ENCODE measurements at places on chromosomes 5 and 9.
A peak's percentile ranks its signal among the peaks of the same experiment; 100 is the strongest.

DNA sequence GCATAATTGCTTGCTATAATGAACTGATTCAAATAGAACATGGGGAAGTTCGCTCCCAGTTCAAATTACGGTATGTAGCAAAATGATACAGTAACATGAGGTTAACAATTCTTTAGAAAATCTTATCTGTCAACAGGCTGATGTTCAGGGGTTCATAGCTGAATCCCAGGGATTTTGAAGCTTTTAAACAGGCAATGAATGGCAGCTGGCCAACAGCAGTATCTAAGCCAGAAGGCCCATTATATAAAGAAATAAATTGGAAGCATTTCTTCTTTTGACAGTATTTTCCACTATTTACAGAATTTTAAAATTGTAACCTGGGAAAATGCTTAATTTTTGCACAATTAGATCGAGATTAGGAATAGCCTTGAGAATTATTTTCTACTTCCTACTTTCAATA, 126.8 kb downstream of the PDE8B start:
- DNase-seq = no peak

DNA sequence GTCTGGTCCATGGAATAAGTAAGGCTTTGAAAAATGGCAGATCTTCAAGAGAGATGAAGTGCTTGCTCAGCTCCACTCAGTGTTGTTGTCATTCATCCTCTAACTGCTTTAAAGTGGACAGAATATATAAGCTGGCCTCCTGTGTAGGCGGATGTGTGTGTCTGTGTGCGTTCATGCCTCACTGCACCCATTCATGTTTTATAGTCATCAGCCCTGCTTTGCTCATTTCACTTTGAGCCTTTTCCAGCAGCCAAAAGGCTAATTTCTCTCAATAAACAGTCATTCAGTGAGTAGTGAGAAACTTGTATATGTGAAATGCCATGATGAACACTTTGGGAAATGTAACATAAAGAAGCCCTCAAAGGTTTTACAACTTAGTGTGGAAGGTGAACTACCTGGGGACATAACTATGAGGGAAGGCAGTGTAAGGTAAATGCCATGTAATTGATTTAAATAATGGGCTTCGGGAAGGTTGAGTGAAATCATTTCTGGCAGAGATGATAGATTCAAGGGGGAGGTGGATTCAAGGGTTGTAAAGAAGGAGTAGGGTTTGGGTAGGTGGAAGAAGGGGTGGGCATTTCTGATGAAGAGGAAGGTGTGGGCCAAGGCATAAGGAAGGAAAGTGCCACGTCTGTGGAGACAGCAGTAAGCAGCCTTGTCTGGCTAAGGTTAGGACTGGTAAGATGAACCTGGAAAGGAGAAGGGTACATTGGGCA, 15.7 kb downstream of the TTC23L start:
- no peak for DNase-seq

DNA sequence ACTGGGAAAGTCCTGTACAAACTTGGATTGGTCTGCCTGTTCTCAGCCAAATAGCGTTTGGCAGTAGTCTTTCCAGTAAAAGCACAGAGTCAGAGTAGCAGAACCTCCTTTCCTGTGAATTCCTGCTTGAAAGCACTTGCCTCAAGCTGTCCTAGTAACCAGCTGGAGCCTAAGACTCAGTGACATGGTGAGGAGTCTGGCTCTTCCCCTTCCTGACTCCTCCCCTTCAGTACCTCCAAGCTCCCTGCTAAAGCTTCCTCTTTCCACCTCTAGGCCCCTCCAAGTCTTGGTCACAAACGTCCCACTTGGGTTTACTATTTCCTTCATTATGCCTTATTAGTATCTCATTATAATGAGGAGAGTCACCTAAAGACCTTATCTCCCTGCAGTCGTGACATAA, 21.4 kb upstream of the FAM81B start:
- DNase-seq = no peak

GRCh38 chr5:138444774-138445546, 6.1 kb downstream of the REEP2 start:
- DNase-seq = no peak

DNA sequence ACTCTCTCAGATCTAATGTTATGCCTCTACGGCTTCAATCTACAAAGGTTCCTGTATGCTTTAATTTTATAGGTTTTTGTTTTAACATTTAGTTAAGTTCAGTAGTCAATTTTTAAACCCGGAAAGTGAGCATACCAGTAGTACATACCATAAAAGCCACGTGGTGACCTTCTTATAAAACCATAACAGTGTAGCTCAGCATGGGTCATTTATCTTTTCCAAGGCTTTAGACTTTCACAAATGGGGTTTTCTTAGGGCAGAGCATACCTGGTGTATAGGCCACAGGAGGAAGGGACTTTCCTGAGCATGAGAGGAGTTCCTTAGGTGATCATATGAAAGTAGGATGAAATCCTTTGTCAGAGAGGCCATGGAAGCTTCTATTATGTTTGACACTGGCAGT, 23.2 kb downstream of the ECM2 start:
- DNase-seq = no peak

DNA sequence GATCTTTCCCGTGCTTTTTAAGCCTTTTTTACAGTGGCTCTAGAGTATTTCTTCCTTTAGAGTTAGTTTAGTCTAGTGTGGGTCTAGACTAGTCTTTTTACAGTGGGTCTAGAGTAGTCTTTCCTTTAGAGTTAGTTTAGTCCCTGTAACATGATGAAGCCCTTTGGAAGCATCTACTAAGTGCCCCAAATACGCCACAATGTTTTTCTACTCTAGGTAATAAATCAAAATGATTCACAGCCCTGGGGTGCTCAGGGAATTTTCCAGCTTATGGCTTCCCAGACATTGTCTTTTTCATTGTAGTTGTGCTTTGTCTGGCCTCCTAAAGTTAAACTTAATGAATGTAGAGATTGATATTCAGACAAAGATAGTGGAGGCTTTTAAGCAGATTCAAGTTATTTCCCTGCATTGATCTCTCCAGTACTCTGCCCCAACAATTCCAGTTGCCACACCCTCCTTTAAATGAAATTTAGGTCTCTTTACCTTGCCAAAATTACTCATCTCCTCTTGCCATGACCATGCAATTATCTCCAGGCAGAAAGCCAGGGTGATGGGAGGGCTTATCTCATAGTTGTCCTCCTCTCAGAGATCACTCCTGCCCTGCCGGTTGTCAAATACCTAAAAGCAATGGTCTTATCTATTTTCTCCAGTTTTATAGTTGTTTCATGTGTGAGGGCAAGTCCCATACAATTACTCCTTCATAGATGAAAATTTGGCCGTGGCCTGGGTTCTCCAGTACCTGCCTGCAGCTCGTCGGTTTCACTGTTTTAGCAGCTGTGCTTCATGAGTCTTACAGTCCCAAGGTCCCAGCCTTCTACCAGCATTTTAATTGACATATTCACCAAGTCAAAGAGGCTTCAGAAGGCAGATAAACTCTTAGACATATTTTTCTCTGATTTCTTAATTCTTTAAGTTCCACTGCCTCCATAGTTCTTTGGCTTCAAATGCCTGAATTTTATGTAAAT, 794.0 kb upstream of the COX7C start:
- DNase-seq = no peak

DNA sequence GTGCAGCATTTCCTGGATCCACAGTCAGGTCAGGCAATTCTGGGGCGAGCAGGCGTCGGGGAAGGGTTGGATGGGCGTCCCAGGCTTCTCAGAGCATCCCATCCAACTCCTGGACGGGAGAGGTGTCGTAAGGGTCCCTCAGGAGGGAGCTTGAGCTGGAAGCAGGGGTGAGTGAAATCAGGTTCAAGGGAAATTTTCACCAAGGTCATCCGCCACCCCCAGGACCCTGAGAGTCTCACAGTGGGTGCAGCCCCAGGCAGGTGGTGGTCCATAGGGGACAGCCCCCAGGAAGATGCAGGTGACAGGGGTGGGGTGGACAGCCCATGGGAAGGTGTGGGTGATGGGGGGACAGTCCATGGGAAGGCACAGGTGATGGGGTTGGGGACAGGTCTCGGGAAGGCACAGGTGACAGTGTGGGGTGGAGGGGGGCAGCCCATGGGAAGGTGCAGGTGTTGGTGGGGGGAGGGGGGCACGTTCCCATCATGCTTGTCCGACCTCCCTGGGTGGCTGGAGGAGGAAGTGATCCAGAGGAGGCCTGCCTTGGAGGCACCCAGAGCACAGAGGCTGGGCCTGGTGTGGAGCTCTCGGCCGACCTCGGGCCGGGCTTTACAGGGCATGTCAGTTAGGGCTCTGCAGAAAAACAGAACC, 48.9 kb downstream of the AHRR start:
- peak; percentile 53 for DNase-seq

DNA sequence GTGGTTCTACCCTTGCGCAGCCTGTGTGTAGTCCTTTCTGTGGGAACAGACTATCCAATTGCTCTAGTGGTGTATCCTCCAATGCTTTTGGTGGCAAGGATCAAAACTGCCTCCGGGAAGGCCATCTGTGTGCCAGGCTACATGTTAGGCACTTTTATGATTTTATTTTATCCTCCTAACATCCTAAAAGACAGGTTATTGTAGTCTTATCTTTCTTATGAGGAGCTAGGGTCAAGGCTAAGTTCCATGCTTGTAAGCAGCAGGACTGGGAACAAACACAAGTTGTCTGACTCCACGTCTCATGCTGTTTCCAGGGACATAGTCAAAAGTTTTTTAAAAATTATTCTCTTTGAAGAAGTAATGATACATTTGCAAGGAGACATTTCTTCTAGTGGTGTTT, 278.7 kb upstream of the ADAMTSL1 start:
- no peak for DNase-seq

DNA sequence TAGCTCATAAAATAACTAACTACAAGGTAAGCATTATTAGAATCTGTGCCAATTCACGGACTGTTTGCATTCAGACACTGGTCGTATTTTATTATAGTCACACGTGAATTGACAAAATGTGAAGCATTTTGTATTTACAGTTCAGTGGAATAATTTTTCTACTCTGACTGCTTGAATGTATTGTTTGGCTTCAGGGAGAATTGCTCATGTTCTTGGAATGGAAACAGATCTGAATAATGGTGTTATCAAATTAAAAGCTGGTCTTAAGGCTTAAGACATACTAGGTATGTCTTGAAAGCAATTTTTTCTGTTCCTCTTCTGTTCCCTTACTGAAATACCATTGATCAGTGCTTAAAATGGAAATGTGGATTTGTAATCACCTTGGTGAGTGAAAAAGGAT, 543.7 kb upstream of the TLE4 start:
- no peak for DNase-seq

GRCh38 chr5:51395245-51395644, 12.0 kb downstream of the ISL1 start:
- no peak for DNase-seq

DNA sequence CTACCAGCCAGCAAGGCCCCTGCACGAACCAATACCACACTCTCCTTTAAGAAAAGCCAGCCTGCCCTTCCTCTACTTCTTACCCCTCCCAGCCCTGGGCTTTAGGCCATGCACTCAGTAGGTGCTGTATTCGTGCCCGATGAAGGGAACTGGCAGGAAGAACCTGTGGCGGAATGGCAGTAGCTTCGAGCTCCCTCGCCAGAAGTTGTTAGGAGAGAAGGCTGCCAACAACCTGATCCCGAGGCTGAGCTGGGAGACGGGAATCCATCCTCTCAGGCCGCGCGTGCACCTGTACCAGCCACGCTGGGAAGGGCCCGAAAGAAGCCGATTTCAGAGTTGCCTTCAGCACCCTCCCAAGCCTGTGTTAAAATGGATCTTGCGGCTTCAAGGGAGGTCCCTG, 45.3 kb upstream of the AKNA start:
- peak; percentile 46 for DNase-seq

DNA sequence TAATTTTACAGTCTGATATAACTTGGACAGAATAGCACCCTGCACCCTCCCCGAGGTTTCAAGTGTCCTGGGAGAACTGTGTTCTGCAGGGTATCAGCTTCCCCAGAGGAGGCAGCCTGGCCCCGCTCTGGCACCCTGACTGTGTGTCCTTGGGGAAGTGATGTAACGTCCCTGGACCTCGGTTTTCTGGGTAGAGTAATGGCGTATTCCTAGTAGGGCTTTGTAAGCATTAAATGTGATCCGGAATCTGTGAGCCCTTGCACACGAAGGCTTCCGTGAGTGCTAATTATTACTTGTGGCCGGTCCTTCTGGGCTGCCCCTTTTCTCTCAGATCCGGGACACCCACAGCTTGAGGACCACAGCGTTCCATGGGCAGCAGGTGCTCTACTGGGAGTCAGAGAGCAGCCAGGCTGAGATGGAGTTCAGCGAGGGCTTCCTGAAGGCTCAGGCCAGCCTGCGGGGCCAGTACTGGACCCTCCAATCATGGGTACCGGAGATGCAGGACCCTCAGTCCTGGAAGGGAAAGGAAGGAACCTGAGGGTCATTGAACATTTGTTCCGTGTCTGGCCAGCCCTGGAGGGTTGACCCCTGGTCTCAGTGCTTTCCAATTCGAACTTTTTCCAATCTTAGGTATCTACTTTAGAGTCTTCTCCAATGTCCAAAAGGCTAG, 1.0 kb upstream of the CACFD1 start:
- DNase-seq = no peak

DNA sequence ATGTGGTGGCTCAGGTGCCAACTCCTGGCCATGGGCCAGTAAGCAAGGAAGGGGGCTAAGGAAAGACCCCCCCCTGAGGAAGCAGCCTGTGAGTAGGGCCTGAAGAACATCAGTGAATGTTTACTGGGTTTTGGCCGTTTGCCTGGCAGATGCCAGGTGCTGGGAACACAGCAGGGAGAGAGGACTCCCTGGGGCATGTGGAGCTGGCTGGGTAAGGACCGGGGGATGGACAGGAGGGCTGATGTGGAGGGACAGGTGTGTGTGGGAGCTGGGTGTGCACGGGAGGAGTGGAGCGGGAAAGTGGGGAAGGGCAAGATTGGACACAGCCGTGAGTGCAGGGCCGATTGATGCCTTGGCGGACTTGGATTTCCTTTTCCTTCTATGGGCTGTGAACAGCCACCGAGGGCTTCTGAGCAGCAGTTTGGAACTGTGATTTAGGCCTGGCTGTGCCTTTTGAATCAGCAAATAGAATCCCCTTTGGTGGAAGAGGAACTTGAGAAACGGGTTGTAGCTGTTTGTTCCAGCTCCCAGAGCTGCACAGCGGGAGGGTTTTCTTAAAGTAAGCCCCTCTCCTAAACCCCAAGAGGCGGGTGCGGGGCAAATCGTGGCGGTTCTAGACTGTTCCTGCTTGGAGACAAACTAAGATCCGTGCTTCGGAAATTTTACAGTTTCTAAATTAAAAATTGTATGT, 3.1 kb downstream of the HMCN2 start:
- DNase-seq = no peak

- DNase-seq = no peak
These were observed 143.6 kb downstream of the LHFPL2 start for GRCh38 chr5:78504704-78505677.

- no peak for DNase-seq
These were observed 127.0 kb downstream of the ADAMTS2 start for GRCh38 chr5:179217956-179218942.

DNA sequence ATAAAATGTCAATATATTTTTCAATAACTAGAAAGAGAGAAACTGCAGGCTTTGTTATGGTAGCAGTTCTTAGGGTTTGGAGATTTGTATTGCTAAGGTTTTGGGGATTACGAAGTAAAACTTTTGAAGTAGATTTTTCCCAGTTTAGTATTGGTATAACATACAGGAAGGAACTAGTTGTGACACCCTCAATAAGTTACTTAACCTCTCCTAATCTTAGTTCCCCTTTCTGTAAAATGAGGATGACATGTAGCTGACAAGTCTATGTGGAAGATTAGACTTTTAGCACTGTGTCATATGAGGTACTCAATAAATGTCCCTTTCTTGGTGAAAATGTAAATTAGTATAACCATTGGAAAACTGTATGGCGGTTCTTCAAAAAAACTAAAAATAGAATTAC, 73.4 kb upstream of the ATG10 start:
- DNase-seq = no peak

GRCh38 chr5:52657247-52657645, 130.5 kb upstream of the ITGA1 start:
- no peak for DNase-seq

- peak; percentile 89 for DNase-seq
These were observed 2.3 kb upstream of the POMT1 start for GRCh38 chr9:131500377-131500776.

Data from activated effector memory CD4-positive, alpha-beta T cell treated with anti-CD3 and anti-CD28 coated beads, Interleukin-2, amount 50 U/mL, for 16 hours (primary cell).